Nephron progenitor cell (in vitro differentiated cells): ENCODE measurements at places on chromosomes 5 and 9.

DNA sequence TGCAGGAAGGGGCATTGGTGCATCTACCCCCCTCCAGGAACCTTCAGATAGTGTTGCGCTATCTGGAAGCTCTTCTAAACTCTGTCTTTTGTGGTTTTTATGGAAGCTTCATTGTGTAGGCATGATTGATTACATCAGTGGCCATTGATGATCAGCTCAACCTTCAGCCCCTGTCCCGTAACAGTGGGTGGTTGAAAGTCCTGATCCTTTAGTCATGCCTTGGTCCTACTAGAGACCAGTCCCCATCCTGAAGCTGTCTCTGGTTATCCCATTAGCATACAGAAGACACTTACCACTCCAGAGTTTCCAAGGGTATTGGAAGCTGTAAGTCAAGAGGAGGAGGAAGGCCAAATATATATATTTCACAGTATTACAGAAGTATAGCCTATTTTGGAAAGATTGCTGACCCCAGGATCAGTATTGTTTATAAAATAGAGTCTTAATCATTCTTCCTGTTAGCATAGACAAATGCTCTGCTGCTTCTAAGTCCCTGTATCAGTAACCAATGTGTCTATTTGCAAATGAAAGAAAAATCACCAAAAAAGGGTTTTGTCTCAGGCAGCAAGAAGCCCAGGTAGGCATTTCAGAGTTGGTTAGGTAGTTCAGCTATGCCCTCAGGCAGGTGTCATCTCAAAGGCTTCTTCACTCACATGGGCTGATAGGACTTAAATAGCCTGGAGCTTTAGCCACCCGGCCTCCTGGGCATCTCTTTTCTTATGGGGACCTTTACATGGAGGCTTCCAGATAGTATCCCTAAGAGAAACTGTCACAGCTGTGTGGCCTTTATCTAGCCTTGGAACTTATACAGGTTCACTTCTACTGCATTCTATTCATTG is 41.6 kb downstream of the SPIN1 start:
- H3K4me3 ChIP-seq = no peak overlapping the region
- peak overlapping the region; percentile 38 for H3K27ac ChIP-seq
- no peaks in the 10 kb centered on the region for H3K27me3 ChIP-seq
- peaks cover 6% of the 10 kb centered on the region for H3K4me1 ChIP-seq
- DNase-seq = no peak
- peaks cover 71% of the 10 kb centered on the region for H3K36me3 ChIP-seq

DNA sequence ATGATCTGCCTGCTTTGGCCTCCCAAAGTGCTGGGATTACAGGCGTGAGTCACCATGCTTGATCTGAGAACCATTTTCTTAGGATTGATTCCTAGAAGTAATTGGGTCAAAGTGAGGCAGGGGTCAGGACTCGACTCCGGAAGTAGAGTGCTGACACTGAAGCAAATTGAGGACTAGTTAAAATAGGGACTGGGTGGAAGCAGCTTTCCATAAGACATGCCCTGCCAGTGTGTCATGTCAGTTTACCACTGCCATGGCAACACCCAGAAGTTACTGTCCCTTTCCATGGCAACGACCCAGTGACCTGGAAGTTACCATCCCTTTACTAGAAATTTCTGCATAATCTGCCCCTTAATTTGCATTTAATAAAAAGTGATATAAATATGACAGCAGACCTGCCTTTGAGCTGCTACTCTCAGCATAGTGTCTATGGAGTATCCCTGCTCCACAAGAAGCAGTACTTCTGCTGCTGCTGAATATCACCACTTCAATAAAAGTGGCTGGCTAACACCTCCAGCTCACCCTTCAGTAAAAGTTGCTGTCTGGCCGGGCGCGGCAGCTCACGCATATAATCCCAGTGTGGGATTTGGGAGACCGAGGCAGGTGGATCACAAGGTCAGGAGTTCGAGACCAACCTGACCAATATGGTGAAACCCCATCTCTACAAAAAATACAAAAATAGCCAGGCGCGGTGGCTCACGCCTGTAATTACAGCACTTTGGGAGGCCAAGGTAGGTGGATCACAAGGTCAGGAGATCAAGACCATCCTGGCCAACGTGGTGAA is 47.8 kb upstream of the JADE2 start:
- no peak overlapping the region for H3K27ac ChIP-seq
- H3K4me1 ChIP-seq = no peaks in the 10 kb centered on the region
- H3K27me3 ChIP-seq = no peaks in the 10 kb centered on the region
- H3K4me3 ChIP-seq = no peak overlapping the region
- no peaks in the 10 kb centered on the region for H3K36me3 ChIP-seq

- no peak overlapping the region for H3K4me3 ChIP-seq
- H3K36me3 ChIP-seq = no peaks in the 10 kb centered on the region
- H3K27me3 ChIP-seq = peaks cover 4% of the 10 kb centered on the region
- peak overlapping the region; percentile 21 for H3K27ac ChIP-seq
Measured at GRCh38 chr9:72006501-72006900, 53.9 kb downstream of the C9orf57 start.

GRCh38 chr5:169121630-169122420 is 179.1 kb downstream of the SLIT3 start:
- peaks cover 37% of the 10 kb centered on the region for H3K4me1 ChIP-seq
- peaks cover 4% of the 10 kb centered on the region for H3K27me3 ChIP-seq
- no peak overlapping the region for H3K27ac ChIP-seq
- DNase-seq = no peak
- H3K4me3 ChIP-seq = no peak overlapping the region

GRCh38 chr5:1734271-1734907 is 65.2 kb downstream of the MRPL36 start:
- no peak for DNase-seq
- H3K36me3 ChIP-seq = no peaks in the 10 kb centered on the region
- no peak overlapping the region for H3K4me3 ChIP-seq
- peaks cover 9% of the 10 kb centered on the region for H3K4me1 ChIP-seq
- H3K27me3 ChIP-seq = peaks cover 28% of the 10 kb centered on the region
- H3K27ac ChIP-seq = no peak overlapping the region

GRCh38 chr9:9846557-9846956 is 766.2 kb downstream of the PTPRD start:
- H3K36me3 ChIP-seq = no peaks in the 10 kb centered on the region
- H3K4me3 ChIP-seq = no peak overlapping the region
- H3K27ac ChIP-seq = no peak overlapping the region
- H3K27me3 ChIP-seq = no peaks in the 10 kb centered on the region

DNA sequence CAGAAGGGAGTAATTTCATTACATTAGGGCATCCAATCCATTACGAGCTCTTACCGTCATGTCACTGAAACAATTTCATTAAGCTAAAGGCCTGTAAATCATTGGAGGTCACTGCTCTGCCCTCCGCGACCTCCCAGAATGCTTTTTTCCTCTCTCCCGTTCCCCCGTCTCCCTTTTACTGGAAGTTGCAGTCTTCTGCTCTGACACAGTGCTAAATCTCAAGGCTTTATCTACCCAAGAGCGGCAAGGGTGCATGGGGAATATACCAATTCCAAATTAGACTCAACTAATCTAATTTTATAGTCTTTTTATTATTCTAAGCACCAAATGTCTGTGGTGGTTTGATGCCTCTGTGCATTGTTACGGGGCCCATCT is 265.7 kb upstream of the PANK3 start:
- H3K27me3 ChIP-seq = peaks cover 13% of the 10 kb centered on the region
- peaks cover 83% of the 10 kb centered on the region for H3K4me1 ChIP-seq
- peak overlapping the region; percentile 79 for H3K27ac ChIP-seq
- H3K36me3 ChIP-seq = no peaks in the 10 kb centered on the region

- no peak for DNase-seq
- no peaks in the 10 kb centered on the region for H3K27me3 ChIP-seq
- no peaks in the 10 kb centered on the region for H3K4me1 ChIP-seq
- no peaks in the 10 kb centered on the region for H3K36me3 ChIP-seq
Measured at GRCh38 chr5:166582416-166582815, 1709.0 kb upstream of the WWC1 start.

GRCh38 chr9:89949111-89949510 is 344.3 kb downstream of the GADD45G start:
- H3K4me1 ChIP-seq = peaks cover 49% of the 10 kb centered on the region
- peak; percentile 18 for DNase-seq
- no peak overlapping the region for H3K27ac ChIP-seq
- H3K27me3 ChIP-seq = peaks cover 11% of the 10 kb centered on the region
